ENCODE measurements at places on chromosomes 12 and 14.

DNA sequence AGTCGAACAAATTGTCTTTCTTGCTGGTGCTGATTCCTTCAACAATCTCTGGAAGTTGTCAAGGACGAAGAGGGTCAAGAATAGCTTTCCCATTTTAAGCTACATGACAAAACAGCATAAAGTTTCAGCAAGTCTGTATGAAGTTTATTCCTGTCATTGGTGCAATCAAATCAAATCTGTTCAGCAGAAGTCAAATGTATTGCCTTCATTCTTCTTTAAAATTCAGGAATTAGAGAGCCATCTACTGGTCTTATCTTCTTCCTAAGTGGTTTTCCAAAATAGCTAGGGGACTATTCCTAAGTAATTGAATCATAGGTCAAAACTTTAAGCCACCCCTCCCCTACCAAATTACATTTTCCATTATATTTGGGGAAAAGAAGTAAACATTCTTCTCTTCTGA is 990.2 kb downstream of the GALC start:
- DNase-seq: no peak

DNA sequence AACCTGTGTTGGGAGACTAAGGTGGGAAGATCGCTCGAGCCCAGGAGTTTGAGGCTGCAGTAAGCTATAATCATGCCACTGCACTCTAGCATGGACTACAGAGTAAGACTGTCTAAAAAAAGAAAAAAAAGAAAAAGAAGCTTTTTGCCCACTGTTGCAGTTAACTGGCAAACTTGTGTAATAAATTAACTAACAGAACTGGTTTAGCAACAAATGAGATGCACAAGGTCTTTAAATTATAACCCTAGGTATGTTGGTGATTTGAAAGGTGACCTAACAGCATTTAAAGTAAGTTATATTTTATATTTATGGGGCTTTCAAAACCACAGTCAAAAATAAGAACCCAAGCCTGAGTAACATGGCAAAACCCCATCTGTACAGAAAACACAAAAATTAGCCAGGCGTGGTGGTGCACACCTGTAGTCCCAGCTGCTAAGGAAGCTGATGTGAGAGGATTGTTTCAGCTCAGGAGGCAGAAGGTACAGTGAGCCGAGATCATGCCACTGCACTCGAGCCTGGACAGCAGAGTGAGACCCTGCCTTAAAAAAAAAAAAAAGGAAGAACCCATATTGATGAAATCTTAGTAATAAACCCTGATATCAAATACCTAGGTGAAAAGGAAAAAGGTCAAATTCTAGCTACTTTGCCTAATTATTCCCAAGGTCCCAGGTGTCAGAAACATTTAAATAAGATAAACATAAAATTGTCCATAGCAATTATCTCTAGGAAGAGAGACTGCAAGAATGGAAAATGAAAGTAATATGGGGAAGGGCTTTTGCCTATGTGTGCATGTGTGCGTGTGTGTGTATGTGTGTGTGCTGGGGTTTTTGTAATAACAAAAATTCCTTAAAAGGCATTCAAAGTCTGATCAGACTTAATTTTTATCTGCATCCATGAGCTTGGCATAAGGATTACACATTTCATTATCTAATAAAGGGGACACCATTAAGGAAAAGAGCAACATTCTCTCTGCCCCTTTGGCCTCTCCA is 15.4 kb downstream of the SYNE2 start:
- DNase-seq: peak; percentile 31

DNA sequence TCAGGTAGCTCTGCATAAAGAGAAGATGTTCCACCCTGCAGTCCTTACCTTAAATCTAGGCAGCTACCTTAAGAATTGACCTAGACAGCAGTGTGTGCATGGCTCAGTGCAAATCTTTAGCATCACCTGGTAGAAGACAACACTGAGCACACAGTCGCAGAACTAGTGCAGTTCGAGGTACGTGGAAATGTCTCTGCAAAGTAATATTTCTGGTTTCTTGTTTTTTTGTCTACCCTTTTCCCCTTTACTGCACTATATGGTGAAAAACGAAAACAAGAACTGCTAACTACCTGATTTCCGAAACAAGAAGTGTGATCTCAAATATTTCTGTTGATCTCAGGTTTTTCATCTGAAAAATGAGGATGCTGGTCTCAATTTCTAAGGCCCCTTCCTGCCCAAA is 82.5 kb downstream of the ETV6 start:
- DNase-seq: no peak

DNA sequence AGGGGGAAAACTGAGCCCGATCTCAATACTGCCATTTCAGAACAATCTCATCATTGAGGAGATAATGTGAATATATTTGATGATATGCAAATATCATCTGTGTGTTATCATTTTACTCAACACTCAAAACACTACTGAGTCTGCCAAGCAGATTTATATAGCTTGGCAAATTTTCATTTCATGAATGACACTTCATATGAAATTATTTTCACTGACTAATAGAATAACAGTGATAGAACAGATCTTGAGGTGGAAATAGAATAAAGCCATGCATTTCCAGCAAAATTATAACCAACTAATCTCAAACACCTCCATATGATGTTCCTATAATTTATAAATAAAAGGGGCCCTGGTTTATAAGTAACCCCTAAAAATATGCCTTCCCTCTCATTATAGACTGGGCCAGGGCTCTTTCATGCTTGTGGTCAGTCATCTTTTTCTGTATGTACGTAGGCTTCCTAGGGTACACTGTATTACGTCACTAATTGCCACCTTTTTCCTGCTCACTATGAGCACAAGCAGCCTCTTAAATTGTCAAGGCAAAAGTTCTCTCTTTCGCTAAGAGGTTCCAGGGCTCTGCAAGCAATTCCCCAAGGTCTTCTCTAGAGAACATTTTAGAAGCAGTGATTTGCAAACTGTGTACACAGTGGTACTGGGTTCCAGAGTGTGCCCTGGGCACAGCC is 197.1 kb upstream of the FOXN3 start:
- no peak for DNase-seq

Data from CD4-positive, alpha-beta T cell treated with Interleukin-6 at 100 ng/mL for 8 hours (primary cell).